ENCODE measurements at places on chromosomes 4 and X. TPM values are rescaled to one million over a fixed set of nuclear protein-coding genes. Genes with fewer than 3 reads are reported as not detected.

- DNase-seq: no peak
Observed at GRCh38 chrX:2495595-2495994, 5.2 kb downstream of the DHRSX start.

GRCh38 chr4:16995451-16995850 lies 97.0 kb upstream of the LDB2 start:
- no peak for DNase-seq

CCDC110 gene
- total RNA-seq: 0.98 TPM

MSX1 gene
- 2.6 TPM for total RNA-seq

Data from Caki2 (cell line).